ENCODE measurements at places on chromosomes 12 and 14.
A peak's percentile ranks its signal among the peaks of the same experiment; 100 is the strongest.

DNA sequence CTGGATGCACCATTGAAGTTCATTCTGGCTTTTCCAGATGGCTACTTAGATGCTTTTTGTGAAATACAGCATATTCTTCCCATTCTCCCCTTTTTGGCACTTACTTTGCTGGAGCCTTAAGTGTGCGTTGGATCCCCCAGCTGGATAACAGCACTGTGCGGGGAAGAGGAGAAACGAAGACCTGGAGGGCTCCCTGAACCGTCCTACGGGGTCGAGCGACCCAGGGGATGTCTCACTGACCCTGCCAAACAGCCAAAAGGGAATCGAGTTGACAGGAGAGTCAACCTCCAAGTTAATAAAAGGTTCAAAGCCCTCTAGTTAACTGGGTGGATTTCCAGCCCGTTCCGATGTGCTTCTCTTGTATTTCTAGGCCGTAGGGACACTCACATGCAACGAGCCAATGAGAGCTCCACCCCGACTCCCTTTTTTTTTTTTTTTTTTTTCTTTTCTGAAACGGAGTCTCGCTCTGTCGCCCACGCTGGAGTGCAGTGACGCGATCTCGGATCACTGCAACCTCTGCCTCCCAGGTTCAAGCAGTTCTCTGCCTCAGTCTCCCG, 1.0 kb upstream of the CAMKK2 start:
- no peak for DNase-seq
- peaks cover 26% of the 10 kb centered on the region for H3K4me1 ChIP-seq
- H3K27me3 ChIP-seq: no peaks in the 10 kb centered on the region
- H3K36me3 ChIP-seq: no peaks in the 10 kb centered on the region
- H3K27ac ChIP-seq: peak overlapping the region; percentile 69
- H3K4me3 ChIP-seq: peak overlapping the region; percentile 82

DNA sequence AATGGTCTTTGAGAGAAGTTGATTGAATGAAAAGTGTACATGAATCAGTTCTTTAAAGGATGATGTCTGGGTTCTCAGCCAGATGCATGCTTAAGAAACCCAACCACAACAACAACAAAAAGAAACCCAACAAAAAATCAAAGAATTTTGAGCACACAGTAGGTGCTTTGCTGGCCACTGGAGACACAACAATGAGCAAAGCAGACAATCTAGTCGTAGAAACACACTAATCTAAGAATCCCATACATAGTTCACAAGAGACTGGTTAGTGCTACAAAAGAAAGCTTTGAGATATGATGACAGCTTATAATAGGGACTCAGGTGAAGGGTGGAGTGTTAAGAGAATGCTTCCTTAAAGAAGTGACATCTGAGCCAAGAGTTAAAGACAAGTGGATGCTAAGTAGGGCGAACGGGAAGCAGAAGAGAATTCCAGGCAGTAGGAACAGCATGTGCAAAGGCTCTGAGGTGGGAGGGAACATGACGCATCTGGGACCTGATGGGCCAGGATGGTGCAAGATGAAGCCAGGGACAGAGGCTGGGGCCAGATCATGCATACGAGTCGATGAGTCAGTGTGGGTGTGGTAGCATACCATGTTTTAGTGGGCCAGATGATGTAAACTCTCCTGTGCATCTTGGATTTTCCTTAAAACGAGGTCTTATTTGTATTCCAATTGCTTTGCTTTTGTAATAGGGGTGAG, 4.6 kb upstream of the HIP1R start:
- DNase-seq: no peak
- H3K4me1 ChIP-seq: peaks cover 12% of the 10 kb centered on the region
- H3K27me3 ChIP-seq: no peaks in the 10 kb centered on the region
- no peak overlapping the region for H3K4me3 ChIP-seq
- no peak overlapping the region for H3K27ac ChIP-seq
- no peaks in the 10 kb centered on the region for H3K36me3 ChIP-seq

- H3K36me3 ChIP-seq: no peaks in the 10 kb centered on the region
- no peaks in the 10 kb centered on the region for H3K27me3 ChIP-seq
- no peak for DNase-seq
- no peak overlapping the region for H3K27ac ChIP-seq
Observed at GRCh38 chr12:11055306-11055705, 6.8 kb downstream of the TAS2R46 start.

- H3K4me3 ChIP-seq: peak within 1 kb of the TSS; percentile 79
- H3K36me3 ChIP-seq: no peaks in the 10 kb centered on the region
- DNase-seq: no peak
- peak within 1 kb of the TSS; percentile 76 for H3K27ac ChIP-seq
- H3K4me1 ChIP-seq: peaks cover 62% of the 10 kb centered on the region
Observed at GRCh38 chr14:95516554-95517181, at the start of gene SYNE3. SYNE3 (minus strand) TSS chr14:95516650; CDS start chr14:95475821, 40,829 bp downstream.

- H3K4me1 ChIP-seq: peaks cover 36% of the 10 kb centered on the region
- no peaks in the 10 kb centered on the region for H3K27me3 ChIP-seq
- no peak overlapping the region for H3K4me3 ChIP-seq
- DNase-seq: no peak
Observed at GRCh38 chr12:96197503-96198272, 3.5 kb downstream of the ELK3 start.

DNA sequence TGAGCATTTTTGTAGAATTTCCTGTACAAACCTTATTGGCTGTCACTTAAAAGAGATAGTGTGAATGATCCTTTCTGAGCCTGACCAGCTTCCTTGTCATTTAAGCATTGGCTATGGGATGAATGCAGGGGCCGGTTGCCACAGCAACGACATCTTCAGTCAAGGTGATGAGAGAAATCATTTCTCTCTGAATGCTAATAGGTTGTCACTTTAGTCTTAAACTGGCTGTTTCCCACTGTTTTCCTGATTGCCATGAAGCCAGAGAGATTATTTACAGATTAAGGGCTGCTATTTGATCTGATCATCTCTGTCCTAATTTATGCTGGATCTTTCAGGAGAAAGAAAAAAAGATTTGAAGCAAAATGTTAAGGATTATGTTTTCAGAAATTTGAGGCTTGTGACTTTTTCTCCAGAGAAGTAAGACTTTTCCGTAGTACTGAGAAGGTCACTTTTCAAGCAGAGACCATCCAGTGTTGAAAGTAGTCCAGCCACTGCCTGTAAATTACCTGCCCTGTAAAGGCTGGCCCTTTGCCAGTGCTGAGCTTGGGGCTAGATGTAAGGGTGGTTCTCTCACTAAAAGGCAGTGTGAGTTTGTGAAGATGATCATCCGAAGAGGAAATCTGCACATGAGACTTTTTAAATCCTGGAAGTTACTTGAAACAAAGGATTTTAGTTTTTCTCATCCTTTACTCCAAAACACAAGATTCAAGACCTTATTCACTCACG, 235.6 kb downstream of the DACT1 start:
- no peaks in the 10 kb centered on the region for H3K4me1 ChIP-seq
- no peak overlapping the region for H3K4me3 ChIP-seq
- DNase-seq: no peak
